ENCODE measurements at places on chromosomes 12 and 14.

DNA sequence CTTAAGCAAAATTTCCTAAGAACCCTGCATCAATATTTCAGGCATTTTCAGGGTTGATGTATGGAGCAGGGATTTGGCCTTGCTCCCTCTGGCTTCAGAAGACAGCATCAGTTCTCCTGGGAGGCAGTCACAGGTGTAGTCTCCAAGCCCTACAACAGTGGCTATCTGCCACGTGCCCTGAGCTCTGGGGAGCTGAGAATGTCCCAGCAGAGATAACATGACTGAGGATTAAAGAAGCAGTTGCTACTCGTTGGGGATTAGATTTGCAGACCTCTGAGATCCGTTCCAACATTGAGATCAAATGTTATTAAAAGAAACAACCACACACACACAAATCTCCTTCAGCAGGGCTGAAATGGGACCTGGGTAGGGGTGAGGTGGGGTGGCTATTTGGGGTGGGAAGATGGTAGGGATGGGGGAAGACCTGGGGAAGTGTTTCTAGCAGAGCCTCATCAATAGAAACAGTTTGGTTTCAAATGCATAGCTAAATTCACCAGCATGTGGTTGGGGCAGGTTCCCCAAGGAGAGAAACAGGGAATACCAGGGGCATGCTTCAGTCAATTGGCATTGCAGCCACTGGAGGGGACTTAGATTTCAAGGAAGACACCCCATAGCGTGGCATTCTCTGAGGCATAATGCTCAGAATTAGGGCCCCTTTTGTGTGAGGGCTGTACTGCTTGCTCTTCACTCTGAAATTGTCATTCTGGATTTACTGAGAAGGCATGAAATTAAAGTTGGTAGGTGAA, 15.2 kb upstream of the FAM234B start:
- no peak for DNase-seq

DNA sequence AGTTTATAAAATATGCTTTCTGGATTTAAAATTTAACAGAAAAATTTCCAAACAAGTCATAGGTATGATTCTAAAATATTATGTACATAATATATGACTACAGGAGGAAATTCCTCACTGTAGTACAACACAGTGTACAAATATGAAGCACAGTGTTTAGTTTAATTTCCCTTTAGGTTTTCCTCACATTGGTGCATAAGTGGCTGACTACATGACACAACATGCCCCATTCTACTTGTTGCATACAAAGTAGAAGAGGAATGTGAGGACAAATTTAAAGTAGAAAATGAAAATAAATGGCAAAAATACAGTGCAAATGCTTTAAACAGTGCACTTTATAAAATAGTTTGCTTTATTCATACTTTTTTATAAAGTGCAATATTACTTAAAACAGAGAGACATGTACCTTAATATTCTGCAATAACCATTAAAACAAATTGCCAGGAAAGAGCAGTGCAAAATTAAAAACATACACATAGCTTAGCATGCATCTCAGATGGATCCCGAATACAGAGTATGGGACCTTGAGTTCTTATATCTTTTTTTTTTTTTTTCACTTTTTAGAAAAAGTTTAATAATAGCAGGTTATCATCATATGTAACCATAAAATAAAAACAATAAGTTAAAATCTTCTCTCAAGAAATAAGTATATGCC, 54.8 kb upstream of the TTC7B start:
- no peak for DNase-seq

- no peak for DNase-seq
Measured at GRCh38 chr14:61503167-61503801, 181.9 kb downstream of the PRKCH start.

GRCh38 chr12:89731089-89731488, 22.5 kb upstream of the ATP2B1 start:
- no peak for DNase-seq

GRCh38 chr12:108054496-108054895, 74.6 kb upstream of the WSCD2 start:
- no peak for DNase-seq

All from stimulated activated CD4-positive, alpha-beta T cell treated with anti-CD3 and anti-CD28 coated beads, Interleukin-12 subunit alpha, Interleukin-12 subunit beta, amount 100 ng/mL, for 4 hours (primary cell).